NCI-H526 (cell line): ENCODE measurements at places on chromosomes 16 and 17.

GRCh38 chr17:36722121-36722902 is 120.9 kb downstream of the MRM1 start:
- DNase-seq = no peak

GRCh38 chr17:56319531-56319930 is 166.3 kb downstream of the ANKFN1 start:
- peak; percentile 39 for DNase-seq

GRCh38 chr17:47888293-47888692 is 7.7 kb upstream of the SP2 start:
- DNase-seq = no peak

- DNase-seq = no peak
Measured at GRCh38 chr17:37557482-37557881, 51.7 kb downstream of the SYNRG start.

- DNase-seq = no peak
Measured at GRCh38 chr16:79170555-79171246, 429.8 kb downstream of the MAF start.

DNA sequence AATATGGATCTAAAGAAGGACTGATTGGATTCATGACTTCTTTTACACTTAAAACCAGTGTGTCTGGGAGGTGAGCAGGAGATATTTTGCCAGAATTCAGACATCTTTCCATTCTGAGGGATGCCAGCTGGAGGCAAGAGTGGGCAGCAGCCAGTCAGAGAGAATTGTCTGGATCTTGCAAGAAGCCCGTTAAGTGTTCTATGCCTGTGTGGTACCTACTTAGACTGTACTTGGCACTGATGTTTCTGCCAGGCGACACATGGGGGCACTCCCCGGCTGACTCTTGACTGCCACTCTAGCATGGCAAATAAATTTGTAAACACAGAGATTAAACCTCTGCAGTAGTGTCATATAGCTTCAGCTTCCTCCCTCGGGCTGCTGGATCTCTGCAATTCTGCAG is 247.7 kb downstream of the UTP18 start:
- DNase-seq = no peak

DNA sequence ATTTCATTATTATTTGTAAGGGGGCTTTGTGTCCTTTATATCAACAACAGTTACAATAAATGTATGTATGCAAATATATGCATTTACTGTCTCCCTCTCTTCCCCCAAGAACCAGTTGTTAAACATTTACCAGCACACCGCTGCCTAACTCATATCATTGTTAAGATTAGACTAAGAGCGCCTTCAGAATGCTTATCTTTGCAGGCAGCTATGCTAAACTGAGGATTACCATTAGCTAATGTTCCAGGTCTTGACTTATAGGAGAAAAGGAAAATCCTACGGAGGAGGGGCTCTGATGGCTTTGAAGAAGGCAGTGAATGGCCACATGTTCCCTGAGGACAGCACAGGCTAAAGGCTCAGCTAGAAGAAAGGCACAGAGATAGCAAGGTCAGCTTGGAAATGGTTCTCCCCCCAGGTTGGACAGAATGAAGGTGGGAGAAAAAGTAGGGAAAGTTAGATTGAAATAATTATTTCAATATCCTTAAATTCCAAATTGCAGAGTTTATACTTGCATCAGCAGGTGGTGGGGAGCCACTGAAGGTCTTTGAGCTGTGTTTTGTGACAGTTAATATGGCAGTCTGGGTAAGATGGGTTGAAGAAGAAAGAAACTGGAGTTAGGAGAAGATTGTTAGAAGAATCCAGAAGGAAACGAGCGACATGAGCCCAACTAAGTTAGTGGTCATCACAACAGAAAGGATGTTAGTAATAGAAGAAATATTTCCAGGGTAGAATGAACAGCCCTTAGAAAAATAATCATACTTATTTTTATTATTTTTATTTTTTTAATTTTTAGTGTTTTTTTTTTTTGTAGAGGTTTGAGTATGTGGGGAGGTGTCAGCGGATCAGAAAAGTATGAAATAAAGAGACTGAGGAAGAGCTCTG is 87.0 kb upstream of the MAF start:
- DNase-seq = peak; percentile 2

DNA sequence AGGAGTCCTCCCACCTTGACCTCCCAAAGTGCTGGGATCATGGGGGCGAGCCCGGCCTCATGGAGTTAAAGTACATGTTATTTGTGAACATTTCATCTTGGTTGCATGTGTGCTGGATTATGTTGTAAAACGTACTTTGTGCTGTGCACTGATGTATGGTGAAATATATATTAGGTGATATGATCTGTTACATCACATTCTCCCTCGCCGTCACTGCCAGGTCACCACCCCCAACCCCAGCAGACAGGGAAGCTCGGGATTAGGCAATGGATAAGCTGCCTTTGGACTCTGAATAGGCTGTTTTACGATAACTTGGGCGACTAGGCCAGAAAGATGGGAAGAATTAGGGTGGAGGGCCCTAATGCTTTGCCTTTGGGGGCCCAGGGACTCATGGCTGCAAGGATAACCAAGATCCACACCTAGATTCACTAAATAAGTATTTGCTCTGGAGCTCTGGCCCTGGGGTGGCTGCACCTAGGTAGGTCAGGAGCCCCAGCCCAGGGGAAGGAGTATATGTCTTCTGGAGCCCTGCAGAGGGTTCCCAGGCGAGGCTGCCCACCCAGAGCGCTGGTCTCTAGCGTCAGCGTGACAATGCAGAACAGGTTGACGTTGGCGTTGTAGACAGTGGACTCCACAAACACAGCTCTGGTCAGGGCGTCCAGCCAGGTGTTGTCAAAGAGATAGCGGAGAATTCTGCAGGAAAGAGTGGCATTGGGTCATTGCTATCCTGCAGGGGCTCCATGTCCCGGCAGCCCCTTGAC is 27.1 kb upstream of the GCSH start:
- no peak for DNase-seq

- peak; percentile 29 for DNase-seq
Measured at GRCh38 chr17:75753514-75754377, 11.2 kb downstream of the GALK1 start.

GRCh38 chr17:71681427-71682173 is 439.2 kb upstream of the SOX9 start:
- peak; percentile 17 for DNase-seq

DNA sequence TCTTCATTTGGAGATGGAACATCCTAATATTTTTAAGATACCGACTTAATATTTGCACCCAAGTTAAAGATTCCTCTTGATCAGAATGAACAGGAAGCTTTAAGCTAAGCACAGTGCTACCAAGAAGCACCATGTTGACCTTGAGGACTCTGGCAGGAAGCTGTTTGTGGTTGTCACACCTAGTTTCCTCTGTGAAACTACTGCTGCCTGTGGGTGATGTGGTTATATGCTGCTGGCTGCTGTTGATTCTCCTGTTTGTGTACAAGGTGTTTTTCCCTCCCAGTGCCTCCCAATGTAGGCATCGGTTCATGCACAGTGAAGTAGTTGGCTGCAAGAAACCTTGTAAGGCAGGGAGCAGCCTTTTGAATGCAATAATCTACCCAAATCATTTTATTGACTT is 23.4 kb downstream of the RBL2 start:
- DNase-seq = no peak

GRCh38 chr16:88440111-88440510 is 13.0 kb upstream of the ZFPM1 start:
- DNase-seq = no peak

GRCh38 chr16:9219813-9220212 is 128.4 kb downstream of the HAPSTR1 start:
- DNase-seq = no peak

DNA sequence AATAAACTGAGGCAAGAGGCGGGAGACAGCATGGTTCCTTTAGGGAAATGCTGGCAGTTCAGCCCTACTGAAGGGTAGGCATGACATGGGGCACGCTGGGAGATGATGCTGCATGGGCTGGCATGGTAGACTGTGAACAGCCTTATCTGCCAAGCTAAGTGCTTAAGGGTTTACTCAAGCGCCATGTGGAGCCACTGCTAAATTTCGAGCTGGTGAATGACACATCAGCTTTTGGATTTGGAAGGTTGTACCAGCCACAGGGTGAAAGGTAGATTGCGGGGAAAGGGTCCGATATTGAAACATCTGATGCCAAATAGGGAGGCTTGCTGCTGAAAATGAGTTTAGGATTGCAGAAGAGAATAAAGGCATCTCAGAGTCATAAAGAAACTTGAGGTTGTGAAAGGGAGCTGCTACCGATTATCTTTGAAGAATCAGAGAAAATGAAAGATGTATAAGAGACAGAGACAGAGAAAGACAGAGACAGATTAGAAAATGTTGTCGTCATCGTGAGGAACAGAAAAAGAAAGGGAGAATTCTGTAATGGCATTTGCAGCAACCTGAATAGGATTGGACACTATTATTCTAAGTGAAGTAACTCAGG is 16.3 kb downstream of the PIK3R5 start:
- no peak for DNase-seq

DNA sequence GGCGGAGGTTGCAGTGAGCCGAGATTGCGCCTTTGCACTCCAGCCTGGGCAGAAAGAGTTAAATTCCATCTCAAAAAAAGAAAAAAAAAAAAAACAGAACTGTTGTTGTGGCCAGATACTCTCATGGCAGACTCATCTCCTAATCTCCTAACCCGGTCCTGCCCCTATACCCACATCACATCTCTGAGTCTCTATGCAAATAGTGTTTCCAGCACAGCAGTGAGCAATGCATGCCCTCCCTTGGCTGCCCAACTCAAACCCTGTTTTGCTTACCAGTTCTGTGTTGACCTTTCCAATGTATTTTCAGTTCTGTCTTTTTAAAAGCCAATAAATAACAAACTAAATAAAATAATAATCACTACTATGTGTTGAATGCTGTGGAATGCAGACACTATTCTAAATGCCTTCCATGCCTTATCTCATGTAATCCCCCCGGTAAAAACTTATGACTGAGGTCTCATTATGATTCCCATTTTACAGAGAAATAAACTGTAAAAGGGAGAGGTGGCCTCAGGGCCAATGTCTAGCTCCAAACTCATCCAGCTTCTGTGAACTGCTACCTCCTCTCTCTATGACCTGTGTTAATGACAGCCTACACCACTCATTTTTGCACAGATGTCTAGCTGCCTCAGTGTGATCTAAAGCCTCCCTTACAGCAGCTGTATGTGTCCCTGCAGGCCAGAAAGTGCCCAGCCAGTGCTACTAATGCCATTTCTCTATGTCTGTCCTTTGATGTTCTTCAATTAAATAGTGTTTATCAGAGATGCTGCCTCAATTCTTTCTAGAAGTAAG is 289.8 kb downstream of the HS3ST3B1 start:
- DNase-seq = peak; percentile 5

DNA sequence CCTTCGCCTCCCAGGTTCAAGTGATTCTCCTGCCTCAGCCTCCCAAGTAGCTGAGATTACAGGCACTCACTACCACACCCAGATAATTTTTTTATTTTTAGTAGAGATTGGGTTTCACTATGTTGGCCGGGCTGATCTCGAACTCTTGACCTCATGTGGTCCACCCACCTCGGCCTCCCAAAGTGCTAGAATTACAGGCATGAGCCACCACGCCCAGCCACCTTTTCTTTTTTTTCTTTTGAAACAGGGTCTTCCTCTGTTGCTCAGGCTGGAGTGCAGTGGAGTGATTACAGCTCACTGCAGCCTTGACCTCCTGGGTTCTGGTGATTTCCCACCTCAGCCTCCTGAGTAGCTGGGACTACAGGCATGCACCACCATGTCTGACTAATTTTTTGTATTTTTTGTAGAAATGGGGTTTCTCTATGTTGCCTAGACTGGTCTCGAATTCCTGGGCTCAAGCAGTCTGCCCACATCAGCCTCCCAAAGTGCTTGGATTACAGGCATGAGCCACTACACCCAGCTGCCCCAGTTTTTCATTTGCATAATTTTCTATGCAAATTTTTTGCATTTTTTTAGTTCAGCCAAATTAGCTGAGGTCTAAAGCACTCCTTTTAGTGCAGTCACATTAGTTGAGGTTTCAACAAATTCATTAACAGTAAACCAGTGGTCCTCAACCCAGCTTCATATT is 11.3 kb downstream of the WWP2 start:
- peak; percentile 56 for DNase-seq

DNA sequence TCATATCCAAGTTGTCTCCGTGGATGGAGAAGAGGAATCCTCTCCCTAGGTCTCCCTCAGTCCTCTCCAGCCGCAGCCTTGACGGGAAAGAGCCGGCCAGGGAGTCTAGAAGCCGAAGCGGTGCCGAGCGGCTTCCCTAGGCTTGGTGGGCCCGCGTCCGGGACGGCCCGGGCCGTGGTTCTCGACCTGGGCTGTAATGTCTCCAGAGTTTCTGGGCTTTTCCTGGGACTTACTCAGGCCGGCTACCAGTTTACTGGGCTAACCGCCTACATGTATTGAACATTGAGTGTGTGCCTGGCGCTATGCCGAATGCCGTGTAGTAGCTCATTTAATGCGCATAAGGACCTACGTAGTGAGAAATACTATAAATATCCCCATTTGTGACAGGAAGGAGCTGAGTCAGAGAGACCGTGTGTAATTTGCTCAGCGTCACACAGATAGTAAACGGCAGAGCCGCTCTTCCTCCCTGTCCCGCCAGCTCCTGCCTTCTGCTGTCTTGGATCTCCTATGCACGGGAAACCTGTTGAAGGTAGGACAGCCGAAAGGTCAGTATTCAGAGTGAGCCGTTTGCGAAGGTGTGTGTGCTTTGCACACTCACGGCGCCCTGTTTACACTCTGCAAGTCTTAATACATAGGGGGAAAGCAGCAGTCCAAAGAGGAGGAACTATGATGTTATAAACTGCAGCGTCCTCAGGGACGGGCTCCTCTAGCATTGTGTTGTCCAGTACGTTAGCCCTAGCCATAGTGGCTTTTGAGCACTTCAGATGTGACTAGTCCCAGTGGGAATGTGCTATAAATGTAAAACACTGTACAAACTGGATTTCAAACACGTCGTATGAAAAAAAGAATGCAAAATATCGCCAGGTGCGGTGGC is 723 bp upstream of the SPAG5 start:
- DNase-seq = peak; percentile 76

GRCh38 chr16:12485425-12485824 is 318.3 kb downstream of the CPPED1 start:
- no peak for DNase-seq

DNA sequence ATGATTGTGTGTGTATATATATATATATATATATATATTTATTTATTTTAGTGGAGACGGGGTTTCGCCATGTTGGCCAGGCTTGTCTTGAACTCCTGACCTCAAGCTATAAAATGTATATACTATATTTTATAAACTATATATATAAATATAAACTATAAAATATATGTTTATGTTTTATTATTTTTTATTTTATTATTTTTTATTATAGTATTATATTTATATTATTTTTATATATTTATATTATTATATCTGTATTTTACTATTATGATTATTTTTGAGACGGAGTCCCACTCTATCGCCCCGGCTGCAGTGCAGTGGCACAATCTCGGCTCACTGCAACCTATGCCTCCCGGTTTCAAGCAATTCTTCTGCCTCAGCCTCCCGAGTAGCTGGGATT is 10.5 kb upstream of the PHOSPHO1 start:
- no peak for DNase-seq

GRCh38 chr17:58338841-58339754 is 10.5 kb upstream of the TSPOAP1 start:
- DNase-seq = peak; percentile 31
